ENCODE measurements at places on chromosomes 1 and 21.

DNA sequence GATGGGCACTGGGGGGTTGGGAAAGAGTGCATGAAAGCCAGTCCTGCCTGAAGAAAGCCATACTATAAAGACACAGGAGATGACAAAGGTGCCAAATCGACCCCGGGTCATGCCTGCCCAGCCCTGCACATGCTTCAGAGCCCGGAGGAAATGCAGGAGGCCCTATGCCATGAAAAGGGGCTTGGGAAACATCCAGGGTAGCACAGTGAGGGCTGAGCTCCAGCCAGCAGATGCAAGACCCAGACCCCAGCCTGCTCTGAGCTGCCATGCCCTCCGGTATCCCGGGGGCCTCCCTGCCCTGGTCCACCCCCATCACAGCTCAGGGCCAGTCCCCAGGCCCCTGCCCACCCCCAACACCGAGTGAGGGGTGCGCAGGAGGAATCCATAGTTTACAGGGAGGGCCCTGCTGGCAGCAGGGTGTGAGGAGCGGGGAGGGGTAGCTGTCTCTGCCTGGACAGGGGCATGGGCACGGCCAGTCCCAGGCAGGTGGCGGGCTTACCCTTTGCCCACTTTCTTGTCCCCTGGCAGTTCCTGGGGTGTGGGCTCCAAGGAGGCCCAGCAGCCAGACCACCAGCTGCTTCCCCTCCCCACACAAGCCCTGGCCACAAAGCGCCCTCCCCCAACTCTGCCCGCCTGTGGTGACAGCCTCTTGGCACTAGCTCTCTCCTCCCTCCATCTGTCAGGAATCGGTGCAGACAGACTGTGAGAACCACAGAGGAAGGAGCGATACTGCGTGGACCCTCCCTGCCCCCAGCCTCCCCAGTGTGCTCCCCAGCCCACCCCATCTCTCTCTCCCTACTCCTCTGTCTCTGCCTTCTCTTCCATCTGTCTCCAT lies 16.8 kb downstream of the LRP8 start:
- no peak for DNase-seq

GRCh38 chr21:17636711-17637110 lies 24.0 kb upstream of the BTG3 start:
- no peak for DNase-seq

- DNase-seq = no peak
These were observed 126.4 kb downstream of the FAM78B start for GRCh38 chr1:166040202-166040997.

GRCh38 chr1:156080863-156081179 lies 1.4 kb downstream of the MEX3A start:
- DNase-seq = no peak

- peak; percentile 22 for DNase-seq
These were observed 199.4 kb upstream of the PTBP2 start for GRCh38 chr1:96521994-96522760.

DNA sequence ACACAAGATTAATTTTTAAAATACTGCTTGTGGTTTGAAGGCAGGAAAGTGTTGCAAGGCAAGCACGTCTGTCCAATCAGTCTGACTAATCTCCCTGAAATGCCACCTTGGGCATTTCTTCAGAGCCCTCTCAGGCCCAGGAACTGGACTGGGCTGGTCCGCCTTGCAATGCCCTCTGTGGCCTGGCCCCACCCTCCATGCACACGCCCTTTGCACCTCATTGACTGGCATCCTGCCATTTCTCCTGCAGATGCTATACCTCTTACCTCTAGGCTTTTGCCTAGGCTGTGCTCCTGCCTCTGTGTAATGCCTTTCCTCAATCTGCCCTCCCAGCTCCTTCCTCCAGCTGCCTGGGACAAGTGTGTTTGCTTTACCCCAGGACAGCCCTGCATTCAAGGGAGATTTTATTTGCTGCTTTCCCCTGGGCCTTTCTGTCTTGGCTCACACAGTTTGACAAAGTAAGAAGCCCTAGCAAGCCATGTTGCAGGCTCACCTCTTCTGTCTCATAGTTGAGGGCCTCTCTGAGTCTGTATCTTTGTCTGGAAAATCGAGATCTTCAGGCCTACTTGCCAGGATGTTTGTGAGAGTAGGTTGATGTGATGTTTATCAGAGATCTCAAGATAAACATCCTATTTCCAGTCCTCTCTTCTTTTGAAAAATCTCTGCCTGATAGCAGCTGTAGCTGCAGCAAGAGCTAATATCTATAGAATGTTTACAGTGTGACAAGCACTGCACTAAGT lies 149.2 kb upstream of the JUN start:
- peak; percentile 87 for DNase-seq

DNA sequence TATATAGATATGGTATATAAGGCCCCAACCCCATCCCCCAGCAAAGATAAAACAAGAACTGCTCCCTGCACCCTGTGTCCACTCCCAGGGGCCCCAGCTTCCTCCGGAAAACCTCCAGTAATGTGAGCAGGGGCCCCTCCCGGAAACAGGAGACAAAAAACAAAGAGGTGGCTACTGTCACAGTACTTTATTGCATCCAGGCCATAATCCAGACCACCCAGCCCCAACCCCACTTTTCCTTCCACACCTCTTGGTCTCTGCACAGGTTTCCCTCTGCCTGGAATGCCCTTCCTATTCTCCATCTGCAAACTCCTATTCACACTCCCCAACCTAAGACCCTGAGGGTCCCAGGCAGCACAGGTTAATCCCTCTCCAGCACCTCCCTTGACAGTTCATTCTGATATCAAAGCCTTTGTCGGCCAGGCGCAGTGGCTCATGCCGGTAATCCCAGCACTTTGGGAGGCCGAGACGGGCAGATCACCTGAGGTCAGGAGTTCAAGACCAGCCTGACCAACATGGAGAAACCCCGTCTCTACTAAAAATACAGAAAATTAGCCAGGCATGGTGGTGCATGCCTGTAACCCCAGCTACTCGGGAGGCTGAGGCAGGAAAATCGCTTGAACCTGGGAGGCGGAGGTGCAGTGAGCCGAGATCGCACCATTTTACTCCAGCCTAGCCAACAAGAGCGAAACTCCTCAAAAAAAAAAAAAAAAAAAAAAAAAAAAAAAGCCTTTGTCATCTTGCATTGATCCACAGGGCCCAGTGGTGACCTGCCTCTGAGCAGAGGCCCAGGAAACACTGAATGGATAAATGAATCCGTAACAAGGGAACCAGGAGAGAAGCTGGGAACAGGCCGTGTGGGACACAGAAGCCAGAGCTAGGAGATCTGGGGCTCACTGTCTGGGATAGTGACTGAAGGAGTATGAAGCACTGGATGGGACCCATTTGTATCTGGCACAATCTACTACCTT lies 2.3 kb upstream of the AUNIP start:
- DNase-seq = no peak

GRCh38 chr1:100328133-100328532 lies 24.2 kb upstream of the CDC14A start:
- DNase-seq = no peak

GRCh38 chr1:238232084-238232710 lies 341.5 kb upstream of the ZP4 start:
- no peak for DNase-seq

DNA sequence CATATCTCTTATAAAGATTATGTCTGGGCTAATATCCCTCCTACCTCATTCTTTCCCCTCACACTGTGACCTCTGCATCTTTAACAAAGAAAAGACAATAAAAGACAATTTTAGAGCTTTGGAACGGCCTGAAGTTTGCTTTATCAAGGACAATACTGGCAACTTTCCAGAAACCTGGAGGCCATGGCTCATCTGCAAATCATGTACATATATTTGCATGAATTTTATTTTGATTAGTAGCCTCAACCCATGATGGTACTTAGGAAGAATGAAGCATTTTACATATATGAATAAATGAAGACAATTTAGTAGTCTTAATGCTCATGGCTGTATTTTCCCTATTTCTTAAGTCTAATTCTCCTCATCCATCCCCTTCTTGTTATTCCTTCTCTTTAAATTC lies 612.2 kb upstream of the CXADR start:
- DNase-seq = no peak
